Small intestine (tissue), 16 donors: ENCODE measurements at places on chromosomes 7 and 10.

GRCh38 chr7:151087245-151088018, 1.2 kb downstream of the AGAP3 start:
- peak; percentile 77 for DNase-seq

DNA sequence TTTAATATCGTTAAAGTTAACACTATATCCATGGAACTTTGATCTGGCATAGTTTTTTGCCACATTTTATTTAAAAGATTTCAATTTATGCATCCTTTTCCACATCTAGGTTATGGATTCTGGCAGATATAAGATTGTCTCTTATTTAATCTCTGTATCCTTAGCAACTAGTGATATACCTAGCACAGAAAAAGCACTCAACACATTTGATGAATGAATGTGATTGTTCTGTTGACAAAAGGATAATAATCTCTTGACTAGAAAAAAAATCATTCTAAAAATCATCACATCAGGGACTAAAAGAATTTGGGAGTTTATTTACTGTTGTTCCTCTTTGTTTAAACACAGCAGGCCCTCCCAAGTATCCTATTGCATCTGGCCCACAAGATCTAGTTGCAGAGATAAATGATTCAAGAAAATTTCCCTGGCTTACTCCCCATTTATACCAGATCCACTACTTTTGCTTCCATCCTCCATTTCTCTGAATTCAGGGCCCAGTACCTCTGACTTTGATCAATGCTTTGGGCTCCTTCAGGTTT, 84.0 kb upstream of the C1GALT1 start:
- no peak for DNase-seq

DNA sequence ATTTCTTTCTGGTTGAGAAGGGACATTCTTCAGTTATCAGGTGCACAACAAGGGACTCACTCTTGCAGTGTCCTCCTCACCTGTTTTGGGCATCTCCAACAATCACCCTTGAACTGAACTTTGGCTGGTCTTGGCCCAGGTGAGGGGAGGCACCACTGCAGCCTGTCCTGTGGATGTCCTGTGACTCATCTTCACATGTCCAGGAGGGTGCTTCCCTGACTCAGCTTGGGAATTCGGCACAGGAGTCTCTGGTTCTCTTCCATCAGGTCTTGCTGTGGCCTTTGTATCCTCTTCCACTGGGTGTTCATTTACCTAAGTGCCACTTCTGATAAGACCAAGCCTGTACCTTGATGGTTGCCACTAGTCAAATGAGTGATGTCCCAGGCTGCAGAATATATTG, 196.7 kb upstream of the MKI67 start:
- no peak for DNase-seq

DNA sequence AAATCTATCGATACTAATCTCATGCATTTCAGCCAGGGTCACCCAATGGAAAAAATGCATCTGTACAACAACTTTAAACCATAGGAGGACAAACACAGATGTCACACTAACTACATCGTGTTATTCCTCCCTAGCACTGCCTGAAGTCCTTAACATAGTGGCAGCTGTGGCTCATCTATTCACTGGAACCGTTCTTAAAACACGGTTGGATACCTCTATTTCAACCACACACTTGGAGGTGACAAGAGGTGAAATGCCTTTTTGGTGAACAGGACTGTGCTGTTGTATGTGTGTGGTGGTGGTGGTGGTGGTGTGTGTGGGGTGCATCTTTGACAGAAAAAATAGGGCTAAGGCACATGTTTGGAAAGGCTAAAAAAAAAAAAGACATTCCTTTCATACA, 93.1 kb downstream of the NRP1 start:
- DNase-seq = no peak

GRCh38 chr10:72081772-72082590, 6.4 kb downstream of the SPOCK2 start:
- DNase-seq = peak; percentile 58

- no peak for DNase-seq
These were observed 925.8 kb upstream of the ZNF722 start for GRCh38 chr7:63072806-63073205.

DNA sequence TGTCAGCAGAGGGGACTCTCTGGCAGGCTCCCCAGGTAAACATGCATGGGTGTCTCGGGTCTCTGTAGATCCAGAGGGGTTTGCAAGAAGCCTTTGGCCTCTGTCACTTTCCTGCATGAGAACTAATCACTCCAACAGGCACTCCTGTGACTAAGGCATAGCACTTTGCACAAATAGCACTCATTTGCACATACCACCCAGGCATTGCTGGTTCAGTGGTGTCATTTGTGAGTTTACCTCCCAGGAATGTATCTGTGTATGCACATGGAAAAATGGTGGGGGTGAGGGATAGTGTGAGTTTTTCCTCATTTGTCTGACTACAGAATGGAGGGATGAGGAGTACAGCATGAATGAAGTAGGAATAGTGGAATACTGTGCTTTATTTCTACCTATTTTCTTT, 39.5 kb downstream of the CNNM1 start:
- DNase-seq = no peak

- no peak for DNase-seq
These were observed 40.9 kb downstream of the DLD start for GRCh38 chr7:107931740-107932515.

DNA sequence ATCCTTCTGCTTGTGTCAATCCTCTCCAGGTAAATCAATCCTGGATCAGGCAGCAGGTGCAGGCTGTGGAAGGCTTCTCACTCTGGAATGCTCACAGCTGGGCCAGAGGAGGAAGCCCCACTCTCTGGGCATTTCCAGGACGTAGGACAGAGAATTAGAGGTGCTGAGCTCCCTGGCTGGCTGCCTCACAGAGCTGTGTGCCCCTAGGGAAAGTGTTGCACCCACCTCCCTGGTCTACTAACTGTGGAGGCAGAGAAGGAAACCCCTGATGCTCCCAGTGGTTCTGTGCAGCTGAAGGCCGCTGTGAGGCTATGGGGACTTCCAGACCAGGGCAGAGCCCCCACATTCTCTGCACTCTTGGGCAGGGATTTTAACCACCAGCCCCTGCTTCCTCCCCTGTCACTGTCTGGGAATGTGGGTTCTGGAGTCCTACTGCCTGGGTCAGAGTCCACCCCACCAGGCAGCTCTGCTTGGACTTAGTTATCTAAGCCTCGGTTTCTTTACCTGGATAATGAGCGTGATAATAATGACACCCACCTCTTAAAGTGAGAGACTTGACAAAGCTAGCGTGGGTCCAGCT, 73.5 kb upstream of the EEPD1 start:
- peak; percentile 73 for DNase-seq

DNA sequence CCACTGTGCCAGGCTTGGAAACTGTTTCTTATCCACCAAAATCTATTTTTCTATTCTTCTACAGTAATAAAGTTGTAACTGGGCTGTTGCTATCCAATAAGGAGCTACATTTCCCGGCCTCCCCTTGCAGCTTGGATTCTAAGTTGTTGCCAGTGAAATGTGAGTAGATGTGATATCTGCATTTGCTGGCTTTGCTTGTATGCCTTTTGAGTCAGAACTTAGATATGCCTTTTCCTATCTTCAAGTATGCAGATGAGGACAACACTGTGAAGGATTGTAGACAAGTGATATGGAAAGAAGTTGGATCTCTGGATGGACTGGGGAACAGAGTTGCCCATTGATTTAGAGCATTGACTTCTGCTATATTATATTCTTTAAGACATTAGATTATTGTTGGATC, 236.9 kb downstream of the REEP3 start:
- no peak for DNase-seq

DNA sequence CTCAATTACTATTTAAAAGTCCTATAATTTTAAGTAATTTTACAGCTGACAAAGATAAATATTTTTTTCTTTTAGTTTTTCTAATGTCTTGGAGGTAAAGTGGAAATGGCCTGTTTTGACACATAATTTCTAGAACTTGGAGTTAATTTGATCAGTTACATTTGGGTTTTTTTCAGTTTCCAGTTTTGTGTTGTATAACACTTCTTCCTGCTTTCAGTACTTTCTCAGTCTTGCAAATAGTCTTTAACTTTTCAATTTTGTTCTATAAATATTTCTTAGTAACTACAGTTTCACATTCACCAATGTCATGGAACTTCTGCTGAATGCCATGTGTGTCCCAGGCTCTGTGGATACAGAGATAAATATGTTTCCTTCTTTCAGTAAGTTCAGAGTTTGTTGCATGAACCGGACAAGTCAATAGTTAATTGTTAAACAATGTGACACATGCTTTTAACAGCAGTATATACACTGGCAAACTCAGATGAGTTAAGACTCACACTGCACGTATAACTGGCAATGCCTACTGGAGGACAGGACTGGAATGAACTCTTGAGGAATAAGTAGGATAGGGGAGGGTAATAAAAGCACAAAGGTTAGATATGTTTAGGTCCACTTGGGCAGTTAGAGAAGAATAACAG, 4.6 kb downstream of the SHOC2 start:
- peak; percentile 69 for DNase-seq

- no peak for DNase-seq
These were observed 69.3 kb downstream of the OAT start for GRCh38 chr10:124349231-124349995.

GRCh38 chr7:124881981-124882380, 47.6 kb downstream of the POT1 start:
- no peak for DNase-seq

DNA sequence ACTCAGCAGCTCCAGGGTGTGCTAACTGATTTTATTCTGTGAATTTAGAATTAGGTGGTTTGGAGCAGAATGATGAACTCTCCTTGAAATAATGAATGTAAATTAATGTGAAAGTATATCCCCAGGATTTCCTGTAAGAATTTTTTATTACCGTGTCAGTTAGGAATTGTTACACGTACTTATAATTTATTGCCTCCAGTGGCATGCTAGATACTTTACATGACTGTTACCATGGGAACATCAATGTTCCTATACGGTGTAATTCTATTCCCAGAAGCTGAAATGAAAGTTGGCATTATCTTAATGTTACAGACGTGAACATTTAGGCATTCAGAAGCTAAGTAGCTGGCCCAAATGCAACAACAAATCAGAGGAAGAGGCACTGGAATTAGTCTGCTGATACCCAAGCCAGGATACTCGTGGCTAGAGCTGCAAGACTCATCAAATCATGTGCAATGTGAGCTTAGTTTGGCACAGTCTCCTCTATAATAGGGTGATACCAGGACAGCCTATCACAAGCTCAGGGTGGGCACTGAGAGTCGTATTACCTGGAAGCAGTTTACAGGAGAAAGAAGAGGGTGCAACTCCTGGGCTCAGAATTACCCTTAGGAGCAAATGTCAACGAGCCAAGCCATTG, 30.0 kb upstream of the PRKAR2B start:
- DNase-seq = no peak

DNA sequence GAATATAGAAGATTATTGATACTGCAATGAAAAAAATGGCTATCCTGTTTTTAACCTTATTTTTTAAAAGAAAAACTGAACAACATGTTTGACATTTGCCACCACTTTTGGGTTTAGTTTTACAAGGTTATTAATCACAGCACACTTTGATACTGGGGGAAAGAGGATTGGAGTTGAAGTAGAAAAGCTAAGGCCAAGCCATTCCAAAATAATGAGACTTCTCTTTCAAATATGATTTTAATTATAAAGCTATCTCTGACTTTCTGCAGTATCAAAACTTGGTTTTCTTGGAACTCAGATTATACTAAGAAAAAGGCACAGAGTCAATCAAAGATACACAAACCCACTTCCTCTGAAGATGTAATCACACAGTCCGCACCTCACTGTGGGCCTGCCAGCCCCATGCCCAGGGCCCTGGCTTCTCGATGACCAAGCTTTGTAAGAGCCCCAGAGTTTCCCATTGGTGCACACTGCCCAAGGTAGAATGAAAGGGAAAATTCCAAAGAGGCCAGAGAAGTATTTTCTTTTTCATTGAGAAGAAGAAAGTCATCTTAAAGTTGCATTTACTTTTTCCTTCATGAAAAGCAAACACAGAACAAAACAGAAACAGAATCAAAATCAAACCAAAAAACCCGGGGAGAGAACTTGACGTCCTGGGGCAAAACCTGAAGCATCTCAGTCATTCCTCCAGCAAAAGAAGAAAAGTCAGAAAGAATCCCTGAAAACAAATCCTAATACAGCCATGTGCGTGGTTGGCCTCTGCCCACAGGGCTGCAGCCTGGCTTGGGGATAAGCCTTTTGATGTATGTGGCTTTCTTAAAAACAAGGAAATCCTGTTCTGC, 187.7 kb upstream of the KLF6 start:
- peak; percentile 48 for DNase-seq

GRCh38 chr7:95602421-95602820, 6.1 kb upstream of the PDK4 start:
- no peak for DNase-seq

GRCh38 chr7:12210179-12211053, 678 bp upstream of the TMEM106B start:
- peak; percentile 70 for DNase-seq

DNA sequence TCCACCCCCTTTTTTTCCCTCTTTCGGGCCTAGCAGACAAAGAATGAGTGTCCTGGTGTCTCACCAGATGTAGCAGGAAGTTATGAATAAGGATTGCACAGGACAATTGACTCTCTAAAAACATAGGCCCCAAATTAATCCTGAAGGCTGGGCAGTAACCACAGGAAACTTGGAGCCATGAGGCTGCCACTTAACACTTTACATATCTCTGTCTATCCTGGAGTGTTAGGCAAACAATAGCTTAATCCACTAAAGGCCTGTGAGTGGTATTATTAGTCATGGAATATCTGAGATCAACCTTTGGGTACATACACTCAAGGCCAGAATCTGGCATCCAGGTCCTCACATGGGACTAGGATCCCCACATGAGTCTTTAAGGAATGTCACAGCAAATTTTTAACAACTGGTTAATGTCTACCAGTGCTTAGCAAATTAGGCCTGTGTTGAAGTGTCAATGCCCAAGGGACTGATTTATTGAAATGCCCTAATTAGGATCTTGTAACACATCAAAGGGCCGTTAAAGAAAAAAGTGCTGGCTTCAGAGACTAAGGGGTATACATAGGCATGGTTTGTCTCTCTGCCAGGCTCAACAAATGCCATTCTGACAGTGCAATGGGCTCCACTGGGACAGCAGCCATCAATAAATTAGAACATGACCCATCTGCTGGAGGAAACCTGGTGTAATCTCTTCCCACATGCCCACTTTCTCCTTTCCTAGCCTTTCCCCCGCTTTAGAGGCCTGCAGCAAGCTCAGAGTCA, 196.7 kb upstream of the TBX20 start:
- no peak for DNase-seq

- DNase-seq = no peak
These were observed 86.2 kb upstream of the ABCB5 start for GRCh38 chr7:20529260-20529659.

GRCh38 chr7:18521945-18522566, 26.5 kb downstream of the HDAC9 start:
- DNase-seq = no peak

- DNase-seq = no peak
These were observed 257.6 kb downstream of the OTUD1 start for GRCh38 chr10:23696476-23696875.

GRCh38 chr7:155763691-155764437, 48.4 kb downstream of the SHH start:
- DNase-seq = no peak

DNA sequence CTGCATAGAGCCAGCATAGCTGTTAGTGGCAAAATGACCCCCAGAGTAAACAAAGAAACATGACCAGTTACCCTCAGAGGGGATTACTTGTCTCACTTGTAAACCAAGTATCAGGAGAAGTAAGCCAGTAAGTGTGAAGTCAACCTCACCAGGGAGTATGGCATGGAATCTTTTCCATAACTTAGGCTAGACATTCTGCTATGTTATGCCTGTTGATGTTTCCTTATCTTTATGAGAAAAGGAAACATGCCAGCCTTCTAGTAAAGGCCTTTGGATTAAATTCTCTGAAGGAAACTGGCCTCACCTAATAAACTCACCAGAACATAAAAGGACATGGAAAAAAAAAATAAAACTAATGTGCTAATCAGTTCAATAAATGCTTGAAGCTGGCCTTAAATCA, 87.7 kb downstream of the SEM1 start:
- no peak for DNase-seq

GRCh38 chr10:104260775-104261115, 6.1 kb downstream of the GSTO1 start:
- no peak for DNase-seq
